Thymus (tissue), 14 donors: ENCODE measurements at places on chromosomes 13 and 19.

- no peak overlapping the region for H3K4me3 ChIP-seq
- no peak for DNase-seq
- H3K27me3 ChIP-seq = no peaks in the 10 kb centered on the region
- no peak overlapping the region for H3K27ac ChIP-seq
- no peaks in the 10 kb centered on the region for H3K36me3 ChIP-seq
These were observed 2.3 kb upstream of the TMEM91 start for GRCh38 chr19:41373993-41374392.

DNA sequence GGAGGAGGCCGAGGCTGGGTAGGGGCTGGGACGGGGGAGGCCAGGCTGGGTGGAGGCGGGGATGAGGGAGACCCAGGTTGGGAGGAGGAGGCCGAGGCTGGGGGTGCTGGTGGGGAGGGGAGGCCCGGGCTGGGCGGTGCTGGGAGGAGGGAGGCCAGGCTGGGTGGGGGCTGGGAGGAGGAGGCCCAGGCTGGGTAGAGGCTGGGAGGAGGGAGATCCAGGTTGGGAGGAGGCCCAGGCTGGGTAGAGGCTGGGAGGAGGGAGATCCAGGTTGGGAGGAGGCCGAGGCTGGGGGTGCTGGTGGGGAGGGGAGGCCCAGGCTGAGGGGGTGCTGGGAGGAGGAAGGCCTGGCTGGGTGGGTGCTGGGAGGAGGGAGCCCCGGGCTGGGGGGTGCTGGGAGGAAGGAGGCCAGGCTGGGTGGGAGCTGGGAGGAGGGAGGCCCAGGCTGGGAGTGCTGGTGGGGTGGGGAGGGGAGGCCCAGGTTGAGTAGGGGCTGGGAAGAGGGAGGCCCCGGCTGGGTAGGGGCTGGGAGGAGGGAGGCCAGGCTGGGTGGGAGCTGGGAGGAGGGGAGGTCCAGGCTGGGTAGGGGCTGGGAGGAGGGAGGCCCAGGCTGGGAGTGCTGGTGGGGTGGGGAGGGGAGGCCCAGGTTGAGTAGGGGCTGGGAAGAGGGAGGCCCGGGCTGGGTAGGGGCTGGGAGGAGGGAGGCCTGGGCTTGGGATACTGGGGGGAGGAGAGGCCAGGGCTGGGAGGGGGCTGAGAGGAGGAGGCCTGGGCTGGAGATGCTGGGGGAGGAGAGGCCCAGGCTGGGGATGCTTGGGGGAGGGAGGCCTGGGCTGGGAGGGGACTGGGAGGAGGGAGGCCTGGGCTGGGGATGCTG, 10.7 kb downstream of the TPGS1 start:
- H3K27me3 ChIP-seq = peaks cover 7% of the 10 kb centered on the region
- H3K4me3 ChIP-seq = no peak overlapping the region
- H3K4me1 ChIP-seq = peaks cover 5% of the 10 kb centered on the region
- H3K36me3 ChIP-seq = no peaks in the 10 kb centered on the region
- no peak for DNase-seq

DNA sequence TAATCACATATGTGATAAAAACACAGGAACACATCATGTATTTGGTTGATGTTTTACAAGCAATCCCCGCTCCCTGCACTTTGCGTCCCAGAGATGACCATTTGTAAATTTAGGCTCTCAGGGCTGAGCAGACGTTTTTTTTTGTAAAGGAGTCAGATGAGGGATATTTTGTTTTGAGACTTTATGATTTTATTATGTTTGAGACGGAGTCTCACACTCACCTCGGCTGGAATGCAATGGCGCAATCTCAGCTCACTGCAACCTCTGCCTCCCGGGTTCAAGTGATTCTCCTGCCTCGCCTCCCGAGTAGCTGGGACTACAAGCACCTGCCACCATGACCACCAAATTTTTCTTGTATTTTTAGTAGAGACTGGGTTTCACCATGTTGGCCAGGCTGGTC, 1.4 kb downstream of the TLE6 start:
- peaks cover 18% of the 10 kb centered on the region for H3K4me1 ChIP-seq
- no peak overlapping the region for H3K27ac ChIP-seq
- peaks cover 14% of the 10 kb centered on the region for H3K27me3 ChIP-seq
- H3K36me3 ChIP-seq = no peaks in the 10 kb centered on the region

DNA sequence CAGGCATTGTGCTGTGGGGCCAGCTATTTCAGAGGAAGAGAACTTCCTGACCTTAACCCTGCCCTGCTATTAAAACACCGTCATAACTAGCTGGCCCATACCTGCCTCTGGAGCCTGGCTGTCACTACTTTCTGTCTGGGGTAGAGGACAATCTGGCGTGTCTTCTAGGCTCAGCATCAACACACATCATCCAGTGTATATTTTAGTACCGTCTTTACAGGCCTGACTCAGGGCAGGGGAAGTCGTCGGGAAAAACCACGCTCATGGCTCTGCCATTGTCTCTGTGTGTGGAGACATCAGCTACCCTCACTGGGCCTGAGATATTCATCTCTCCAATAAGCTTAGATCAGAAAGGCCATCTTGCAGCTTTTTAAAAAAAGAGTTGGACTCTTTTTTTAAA, 151.1 kb downstream of the KATNAL1 start:
- no peak overlapping the region for H3K4me3 ChIP-seq
- H3K36me3 ChIP-seq = no peaks in the 10 kb centered on the region
- no peak overlapping the region for H3K27ac ChIP-seq
- no peaks in the 10 kb centered on the region for H3K4me1 ChIP-seq
- DNase-seq = no peak

- H3K4me1 ChIP-seq = peaks cover 37% of the 10 kb centered on the region
- H3K4me3 ChIP-seq = no peak overlapping the region
- no peaks in the 10 kb centered on the region for H3K27me3 ChIP-seq
- DNase-seq = no peak
These were observed 2.5 kb downstream of the NAPA start for GRCh38 chr19:47512183-47512947.

DNA sequence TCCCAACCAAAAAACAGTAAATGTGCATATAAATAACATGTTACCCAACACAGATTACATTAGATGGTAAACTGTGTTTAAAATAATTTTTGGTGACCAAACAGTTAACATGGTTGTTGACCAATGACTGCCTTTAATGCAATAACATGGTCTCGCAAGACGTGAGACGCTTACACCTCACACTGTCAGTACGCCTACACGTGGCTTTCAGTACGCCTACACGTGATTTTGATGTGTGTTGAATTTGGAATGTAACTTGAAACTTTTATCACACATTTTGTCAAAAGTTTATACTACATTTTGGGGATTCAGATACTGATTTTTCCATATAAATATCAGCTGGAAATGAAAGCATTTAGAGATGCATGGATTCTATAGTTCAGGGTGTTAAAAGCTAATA, 32.0 kb downstream of the SLC7A9 start:
- no peaks in the 10 kb centered on the region for H3K27me3 ChIP-seq
- H3K4me3 ChIP-seq = no peak overlapping the region
- no peaks in the 10 kb centered on the region for H3K4me1 ChIP-seq

DNA sequence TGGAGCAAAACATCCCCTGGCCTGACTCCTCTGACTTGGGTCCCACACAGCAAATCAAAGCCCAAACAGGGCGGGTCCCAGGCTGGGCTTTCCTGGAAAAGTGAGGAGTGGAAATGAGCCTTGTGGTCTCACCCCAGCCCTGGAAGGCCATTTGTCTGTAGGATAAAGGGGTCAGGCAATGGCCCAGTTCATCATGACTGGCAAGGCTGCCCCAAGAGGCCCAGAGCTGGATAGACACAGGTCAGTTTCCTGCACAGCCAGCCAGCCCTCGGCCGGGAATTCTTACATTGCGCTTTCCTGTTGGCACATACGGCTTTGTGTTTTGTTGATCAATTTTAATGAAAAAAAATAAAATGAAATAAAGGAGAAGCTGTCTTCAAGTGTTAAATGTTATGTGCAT, 174.3 kb downstream of the TSHZ3 start:
- no peaks in the 10 kb centered on the region for H3K4me1 ChIP-seq
- H3K36me3 ChIP-seq = no peaks in the 10 kb centered on the region
- H3K27me3 ChIP-seq = no peaks in the 10 kb centered on the region
- no peak for DNase-seq
- no peak overlapping the region for H3K27ac ChIP-seq

- peaks cover 39% of the 10 kb centered on the region for H3K4me1 ChIP-seq
- H3K36me3 ChIP-seq = no peaks in the 10 kb centered on the region
- peak overlapping the region; percentile 53 for H3K27ac ChIP-seq
- no peak overlapping the region for H3K4me3 ChIP-seq
- H3K27me3 ChIP-seq = no peaks in the 10 kb centered on the region
These were observed 5.9 kb downstream of the TRAPPC6A start for GRCh38 chr19:45172173-45172572.

DNA sequence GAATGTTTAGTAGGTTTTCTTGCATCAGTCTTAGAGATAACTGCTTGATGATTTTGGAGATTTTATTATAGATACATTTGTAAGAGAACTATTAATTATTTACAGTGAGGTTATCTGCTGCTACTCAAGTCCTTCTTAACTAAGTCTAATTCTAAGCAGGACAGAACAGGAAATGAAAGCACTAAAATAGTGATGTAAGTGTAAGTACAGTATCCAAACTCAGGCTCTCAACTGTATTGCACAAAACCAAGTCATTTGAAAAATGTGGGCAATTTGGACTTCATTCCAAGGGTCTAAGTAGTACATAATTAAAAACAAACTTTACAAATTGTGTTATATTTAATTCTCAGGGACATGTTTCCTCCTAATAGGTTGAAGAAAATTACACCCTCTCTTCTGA, 417.1 kb downstream of the ITGBL1 start:
- no peak overlapping the region for H3K27ac ChIP-seq
- no peaks in the 10 kb centered on the region for H3K27me3 ChIP-seq
- no peak overlapping the region for H3K4me3 ChIP-seq
- no peak for DNase-seq
- H3K36me3 ChIP-seq = no peaks in the 10 kb centered on the region

GRCh38 chr19:23882493-23882892, 32.2 kb upstream of the ZNF726 start:
- H3K27me3 ChIP-seq = no peaks in the 10 kb centered on the region
- H3K36me3 ChIP-seq = no peaks in the 10 kb centered on the region
- no peak overlapping the region for H3K27ac ChIP-seq
- H3K4me3 ChIP-seq = no peak overlapping the region
- no peaks in the 10 kb centered on the region for H3K4me1 ChIP-seq

DNA sequence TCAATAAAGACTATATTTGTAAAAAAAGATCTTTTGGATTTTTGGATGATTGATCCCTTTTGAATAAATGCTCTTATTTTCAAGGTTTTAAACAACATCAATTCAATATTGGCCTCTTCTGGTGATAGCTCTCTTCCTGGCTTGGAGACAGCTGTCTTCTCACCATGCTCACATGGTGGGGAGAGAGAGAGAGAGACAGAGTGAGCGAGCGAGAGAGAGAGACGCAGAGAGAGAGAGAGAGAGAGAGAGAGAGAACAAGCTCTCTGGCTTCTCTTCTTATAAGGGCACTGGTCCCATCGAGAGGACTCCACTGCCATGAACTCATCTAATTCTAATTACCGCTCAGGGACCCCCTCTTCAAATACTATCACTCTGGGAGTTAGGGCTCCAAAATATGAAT, 32.1 kb upstream of the FARP1 start:
- no peaks in the 10 kb centered on the region for H3K36me3 ChIP-seq
- H3K27me3 ChIP-seq = no peaks in the 10 kb centered on the region
- H3K27ac ChIP-seq = no peak overlapping the region
- no peak overlapping the region for H3K4me3 ChIP-seq
- no peak for DNase-seq

DNA sequence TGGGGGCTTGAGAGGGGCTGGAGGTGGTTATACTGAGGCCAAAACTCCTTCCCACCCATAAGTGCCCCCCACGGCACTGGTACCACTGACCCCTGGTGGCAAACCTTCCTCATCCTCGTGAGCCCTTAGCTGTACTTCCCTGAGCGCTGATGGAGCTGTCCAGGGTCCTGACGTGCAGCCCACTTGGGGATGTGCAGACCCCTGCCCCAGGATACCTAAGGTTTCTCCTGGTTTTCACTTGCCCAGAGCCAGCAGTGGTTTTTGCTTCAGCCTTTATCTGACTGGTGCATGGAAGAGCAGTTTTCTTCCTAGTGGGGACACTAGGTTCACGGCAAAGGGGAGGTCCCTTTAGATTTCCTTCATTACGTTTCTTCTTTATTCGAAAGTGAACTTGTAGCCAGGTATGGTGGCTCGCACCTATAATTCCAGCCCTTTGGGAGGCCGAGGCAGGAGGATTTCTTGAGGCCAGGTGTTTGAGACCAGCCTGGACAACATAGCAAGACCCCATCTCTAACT, 28.7 kb upstream of the KCTD15 start:
- no peak overlapping the region for H3K4me3 ChIP-seq
- no peaks in the 10 kb centered on the region for H3K36me3 ChIP-seq
- DNase-seq = peak; percentile 15
- H3K27me3 ChIP-seq = no peaks in the 10 kb centered on the region

GRCh38 chr19:38452430-38453366, 19.2 kb downstream of the RYR1 start:
- no peak overlapping the region for H3K4me3 ChIP-seq
- H3K27me3 ChIP-seq = no peaks in the 10 kb centered on the region
- no peaks in the 10 kb centered on the region for H3K36me3 ChIP-seq
- DNase-seq = no peak

- H3K27me3 ChIP-seq = no peaks in the 10 kb centered on the region
- H3K27ac ChIP-seq = no peak overlapping the region
- no peak for DNase-seq
- H3K4me1 ChIP-seq = no peaks in the 10 kb centered on the region
- H3K36me3 ChIP-seq = peaks cover 22% of the 10 kb centered on the region
These were observed 17.9 kb upstream of the NEK3 start for GRCh38 chr13:52177276-52177675.

- peaks cover 43% of the 10 kb centered on the region for H3K4me1 ChIP-seq
- no peak for DNase-seq
- peaks cover 8% of the 10 kb centered on the region for H3K36me3 ChIP-seq
- H3K27me3 ChIP-seq = no peaks in the 10 kb centered on the region
These were observed 1.4 kb downstream of the BST2 start for GRCh38 chr19:17404015-17404414.

- H3K4me1 ChIP-seq = peaks cover 7% of the 10 kb centered on the region
- H3K27me3 ChIP-seq = no peaks in the 10 kb centered on the region
- peaks cover 16% of the 10 kb centered on the region for H3K36me3 ChIP-seq
- H3K27ac ChIP-seq = no peak overlapping the region
These were observed 161.6 kb downstream of the LMO7 start for GRCh38 chr13:75797719-75798118.

- H3K27me3 ChIP-seq = no peaks in the 10 kb centered on the region
- DNase-seq = no peak
- H3K4me1 ChIP-seq = no peaks in the 10 kb centered on the region
- H3K36me3 ChIP-seq = peaks cover 7% of the 10 kb centered on the region
- H3K4me3 ChIP-seq = no peak overlapping the region
These were observed 77.3 kb downstream of the DHRS12 start for GRCh38 chr13:51726446-51727193.

DNA sequence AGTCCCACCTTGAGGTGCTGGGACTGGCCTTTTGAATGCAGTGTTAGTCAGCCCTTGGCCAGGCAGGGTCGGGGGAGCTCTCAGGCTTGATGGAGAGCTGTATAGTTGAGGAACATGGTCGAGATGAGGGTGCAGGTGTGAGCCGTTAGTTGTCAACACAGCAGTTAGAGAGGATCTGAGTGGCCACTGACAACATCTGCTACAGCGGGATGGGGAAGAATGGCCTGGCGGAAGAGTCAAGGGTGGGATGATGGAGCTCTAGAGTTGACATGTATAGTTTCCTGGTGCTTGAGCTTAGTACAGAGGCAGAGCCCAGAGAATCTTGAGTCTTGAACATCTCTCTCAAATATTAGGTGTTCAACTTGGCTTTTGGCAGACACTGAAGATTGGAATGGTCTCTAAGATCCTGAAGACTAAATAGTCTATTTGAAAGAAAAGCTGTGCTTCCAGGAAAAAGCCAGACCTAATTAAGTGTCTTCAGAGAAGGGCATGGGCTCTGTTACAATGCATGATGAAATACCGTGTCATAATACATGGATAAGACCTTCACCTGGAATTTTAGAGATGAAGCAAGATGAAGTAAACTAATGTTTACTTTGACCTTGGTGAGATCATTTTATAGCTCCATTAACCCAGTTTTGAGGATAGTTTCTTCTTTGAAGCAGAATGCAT, 9.7 kb downstream of the PCCA start:
- no peak overlapping the region for H3K4me3 ChIP-seq
- H3K4me1 ChIP-seq = no peaks in the 10 kb centered on the region
- H3K36me3 ChIP-seq = no peaks in the 10 kb centered on the region
- no peaks in the 10 kb centered on the region for H3K27me3 ChIP-seq
- no peak overlapping the region for H3K27ac ChIP-seq
